ENCODE measurements at places on chromosomes 3 and 15.

DNA sequence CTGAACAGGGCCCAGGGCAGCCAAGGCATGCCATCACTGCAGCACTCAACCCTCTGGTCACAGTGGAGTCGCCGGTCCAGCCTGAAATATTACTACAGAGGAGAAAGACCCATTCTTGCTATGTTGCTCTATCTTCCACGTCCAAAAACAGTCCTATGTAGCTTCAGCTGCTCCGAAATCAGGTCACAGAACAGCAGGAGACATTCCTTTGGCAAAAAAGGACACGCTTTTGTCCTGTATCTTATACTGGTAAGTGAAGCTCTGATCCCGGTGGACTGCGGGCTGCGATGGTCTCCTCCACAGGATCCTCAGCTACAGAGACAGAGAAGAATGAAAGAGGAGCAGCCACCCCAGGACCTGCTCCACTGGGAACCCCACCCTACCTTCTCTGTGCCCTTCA, 17.6 kb downstream of the ELP6 start:
- DNase-seq: no peak

DNA sequence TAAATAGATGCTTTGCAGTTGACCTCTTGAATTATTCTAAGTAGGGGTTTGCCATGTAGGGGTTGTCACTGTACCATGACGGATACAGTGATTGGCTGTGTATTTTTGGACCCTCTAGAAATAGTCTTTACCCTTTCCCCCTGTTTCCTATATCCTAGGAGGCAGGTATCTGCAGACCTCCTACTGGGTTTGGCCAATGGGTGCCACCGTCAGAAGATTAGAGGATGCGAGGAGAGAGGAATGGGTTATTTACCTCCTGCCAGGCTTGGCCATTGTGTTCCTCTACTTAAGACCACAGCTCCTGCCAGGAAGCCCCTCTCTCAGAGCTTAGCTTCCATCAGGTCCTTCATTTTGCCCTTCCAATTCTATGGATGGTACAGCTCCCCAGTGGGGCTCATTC, 40.2 kb upstream of the CLRN1 start:
- DNase-seq: no peak

GRCh38 chr3:177538048-177538749, 340.9 kb upstream of the TBL1XR1 start:
- DNase-seq: no peak

GRCh38 chr3:150419959-150420358, 11.9 kb downstream of the TSC22D2 start:
- no peak for DNase-seq

- DNase-seq: no peak
These were observed 11.1 kb upstream of the PARL start for GRCh38 chr3:183895774-183896173.

- no peak for DNase-seq
These were observed 17.0 kb upstream of the MUC4 start for GRCh38 chr3:195828762-195829161.

- no peak for DNase-seq
These were observed 19.4 kb upstream of the ALPK3 start for GRCh38 chr15:84797801-84798200.

DNA sequence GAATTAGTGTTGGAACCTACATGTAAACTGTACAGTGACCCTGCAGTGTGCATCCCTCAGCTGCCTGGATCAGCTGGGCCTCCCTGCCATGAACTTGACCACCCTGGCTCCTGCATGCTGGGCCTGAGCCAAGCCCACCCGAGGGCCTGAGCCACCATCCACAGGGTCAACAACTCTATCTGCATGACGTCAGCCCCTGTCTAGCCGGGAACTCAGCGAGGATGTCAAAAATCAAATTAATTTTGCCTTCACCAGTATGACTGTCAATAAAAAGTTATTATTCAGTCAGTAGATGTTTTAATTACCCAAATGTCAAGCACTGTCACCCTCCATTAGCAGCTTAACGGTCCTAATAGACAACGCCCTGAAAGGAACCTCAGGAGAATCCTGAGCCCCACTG, 181.4 kb downstream of the NTRK3 start:
- no peak for DNase-seq

GRCh38 chr15:68822818-68823217, 2.1 kb upstream of the ANP32A start:
- DNase-seq: no peak

GRCh38 chr3:66432767-66433521, 67.9 kb downstream of the LRIG1 start:
- DNase-seq: no peak

GRCh38 chr3:126121074-126121473, 37.1 kb upstream of the SLC41A3 start:
- no peak for DNase-seq

- DNase-seq: no peak
These were observed 154.8 kb downstream of the TMEM108 start for GRCh38 chr3:133192967-133193366.

DNA sequence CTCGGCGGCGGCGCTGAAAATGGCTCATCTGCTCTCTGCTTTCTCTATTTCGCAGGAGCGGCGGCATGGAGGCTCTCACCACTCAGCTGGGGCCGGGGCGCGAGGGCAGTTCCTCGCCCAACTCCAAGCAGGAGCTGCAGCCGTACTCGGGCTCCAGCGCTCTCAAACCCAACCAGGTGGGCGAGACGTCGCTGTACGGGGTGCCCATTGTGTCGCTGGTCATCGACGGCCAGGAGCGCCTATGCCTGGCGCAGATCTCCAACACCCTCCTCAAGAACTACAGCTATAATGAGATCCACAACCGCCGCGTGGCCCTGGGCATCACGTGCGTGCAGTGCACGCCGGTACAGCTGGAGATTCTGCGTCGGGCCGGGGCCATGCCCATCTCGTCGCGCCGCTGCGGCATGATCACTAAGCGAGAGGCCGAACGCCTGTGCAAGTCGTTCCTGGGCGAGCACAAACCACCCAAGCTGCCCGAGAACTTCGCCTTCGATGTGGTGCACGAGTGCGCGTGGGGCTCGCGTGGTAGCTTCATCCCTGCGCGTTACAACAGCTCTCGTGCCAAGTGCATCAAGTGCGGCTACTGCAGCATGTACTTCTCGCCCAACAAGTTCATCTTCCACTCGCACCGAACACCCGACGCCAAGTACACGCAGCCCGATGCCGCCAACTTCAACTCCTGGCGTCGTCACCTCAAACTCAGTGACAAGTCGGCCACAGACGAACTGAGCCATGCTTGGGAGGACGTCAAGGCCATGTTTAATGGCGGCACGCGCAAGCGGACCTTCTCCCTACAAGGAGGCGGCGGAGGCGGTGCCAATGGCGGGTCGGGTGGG, 790 bp downstream of the SKOR1 start:
- no peak for DNase-seq

- no peak for DNase-seq
These were observed 83.5 kb upstream of the ABHD17C start for GRCh38 chr15:80611543-80612080.

- DNase-seq: no peak
These were observed 68.8 kb upstream of the DLG1 start for GRCh38 chr3:197367081-197367780.

DNA sequence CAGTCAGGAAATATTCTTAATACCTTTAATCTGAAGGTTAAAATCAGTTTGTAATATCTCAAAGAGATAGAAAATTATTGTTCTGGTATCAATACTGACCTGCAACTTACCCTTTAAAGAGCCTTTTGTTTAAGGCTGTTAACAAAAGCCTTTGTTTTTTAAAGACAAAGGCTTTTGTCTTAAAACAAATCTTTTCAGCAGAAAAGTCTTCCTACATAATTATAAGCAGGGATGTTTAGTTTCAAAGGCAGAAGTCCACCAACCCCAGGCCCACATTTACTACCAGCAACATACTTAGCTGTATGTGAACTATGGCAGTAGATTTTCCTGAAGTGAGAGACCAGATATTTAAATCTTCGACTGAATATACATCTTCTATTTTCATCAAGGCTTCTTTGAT, 36.2 kb downstream of the SLC30A4 start:
- no peak for DNase-seq

DNA sequence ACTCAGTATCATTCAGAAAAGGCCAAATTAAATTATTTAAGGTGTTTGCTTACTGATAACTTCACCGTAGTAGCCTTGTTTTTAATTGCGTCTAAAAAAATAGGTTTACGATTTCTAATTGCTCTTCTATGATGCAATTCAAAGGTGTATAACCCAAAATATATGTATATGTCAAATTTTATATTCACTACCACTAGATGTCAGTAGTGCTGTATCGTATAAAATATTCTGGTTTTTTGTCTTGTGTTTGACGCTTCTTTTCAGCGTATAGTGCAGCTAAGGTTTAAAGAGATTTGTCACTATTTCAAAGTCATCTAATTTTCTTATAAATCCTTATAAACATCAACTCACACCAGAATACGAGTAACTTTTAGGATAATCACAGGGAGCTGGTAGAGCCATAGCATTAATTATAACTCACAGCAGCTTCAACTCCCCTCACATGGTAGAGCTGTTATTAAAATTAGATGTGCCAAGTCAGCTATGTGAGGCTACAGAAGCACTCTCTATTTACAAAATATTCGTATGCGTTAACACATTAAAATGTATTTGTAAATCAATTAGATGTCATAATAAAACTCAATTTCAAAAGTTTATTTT, 3.5 kb downstream of the PFN2 start:
- DNase-seq: no peak

GRCh38 chr3:135834465-135834864, 131.1 kb upstream of the PPP2R3A start:
- no peak for DNase-seq

- DNase-seq: no peak
These were observed 8.5 kb downstream of the SEMA4B start for GRCh38 chr15:90209591-90209990.

- DNase-seq: no peak
These were observed 12.3 kb upstream of the KLF15 start for GRCh38 chr3:126369490-126369889.

DNA sequence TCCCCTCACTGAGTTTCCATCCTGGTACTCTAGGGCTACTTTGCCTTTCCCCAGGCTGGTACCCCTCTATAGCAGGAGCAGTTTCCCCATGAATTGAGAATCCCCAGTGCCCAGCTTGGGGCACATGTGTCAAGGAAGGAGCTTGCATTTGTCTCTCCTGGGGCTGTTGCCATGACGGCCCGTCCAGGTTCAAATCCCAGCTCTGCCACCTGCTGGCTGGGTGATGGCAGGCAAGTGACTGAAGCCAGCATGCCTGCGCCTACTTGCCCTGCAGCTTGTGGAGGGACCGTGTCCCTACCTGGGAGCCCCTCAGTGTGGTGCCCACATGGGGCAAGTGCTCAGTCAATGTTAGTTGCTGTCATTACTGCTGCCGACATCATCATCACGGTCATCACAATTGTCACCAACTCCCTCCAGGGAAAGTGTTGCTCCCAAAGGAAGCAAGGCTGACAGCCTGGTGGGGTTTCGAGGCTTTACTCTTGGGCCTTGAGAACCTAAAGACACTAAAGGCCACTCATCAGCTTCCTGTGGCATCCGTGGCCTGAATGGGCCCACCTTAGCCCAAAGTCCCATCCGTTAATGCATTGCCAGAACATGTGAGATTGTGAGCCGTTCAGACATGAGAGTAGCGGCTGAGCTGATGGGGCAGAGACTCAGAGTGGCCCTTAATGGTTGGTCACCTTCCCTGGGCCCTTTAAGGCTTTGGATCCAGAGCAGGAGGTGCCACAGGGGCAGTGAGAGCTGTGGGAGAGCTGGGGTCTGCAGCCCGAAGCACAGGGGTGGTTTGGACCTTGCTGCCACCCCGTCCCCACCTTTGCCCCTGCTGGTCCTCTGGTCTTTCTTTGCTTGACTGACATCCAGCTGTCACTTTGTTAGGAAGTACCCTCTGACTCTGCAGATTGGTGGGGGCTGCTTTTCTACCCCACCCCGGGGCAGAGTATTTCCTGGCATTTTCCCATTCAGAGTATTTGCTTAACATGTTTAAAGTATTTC, 144.4 kb downstream of the DNAJB8 start:
- DNase-seq: peak; percentile 4

- DNase-seq: no peak
These were observed 38.6 kb downstream of the VIPR1 start for GRCh38 chr3:42541079-42541478.

DNA sequence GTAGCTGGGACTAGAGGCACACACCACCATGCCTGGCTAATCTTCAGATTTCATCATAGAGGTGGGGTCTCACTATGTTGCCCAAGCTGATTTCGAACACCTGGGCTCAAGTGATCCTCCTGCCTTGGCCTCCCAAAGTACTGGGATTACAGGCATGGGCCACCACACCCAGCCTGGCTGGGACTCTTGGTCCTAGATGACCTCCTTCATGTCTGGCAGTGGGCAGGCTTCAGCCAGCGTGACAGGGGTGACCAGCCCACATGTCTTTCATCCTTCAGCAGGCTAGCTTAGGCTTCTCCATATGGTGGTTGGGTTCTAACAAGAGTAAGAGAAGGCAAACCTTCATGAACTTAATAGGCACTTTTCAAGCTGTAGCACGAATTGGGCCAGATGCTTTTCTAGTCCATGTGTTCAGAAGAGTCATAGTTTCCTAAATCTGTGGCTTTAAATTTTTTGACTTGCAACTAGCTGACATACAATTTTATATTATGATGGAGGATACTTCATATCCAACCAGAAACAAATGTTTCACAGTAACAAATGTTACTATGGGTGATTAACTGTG, 7.6 kb downstream of the GPD1L start:
- DNase-seq: no peak

DNA sequence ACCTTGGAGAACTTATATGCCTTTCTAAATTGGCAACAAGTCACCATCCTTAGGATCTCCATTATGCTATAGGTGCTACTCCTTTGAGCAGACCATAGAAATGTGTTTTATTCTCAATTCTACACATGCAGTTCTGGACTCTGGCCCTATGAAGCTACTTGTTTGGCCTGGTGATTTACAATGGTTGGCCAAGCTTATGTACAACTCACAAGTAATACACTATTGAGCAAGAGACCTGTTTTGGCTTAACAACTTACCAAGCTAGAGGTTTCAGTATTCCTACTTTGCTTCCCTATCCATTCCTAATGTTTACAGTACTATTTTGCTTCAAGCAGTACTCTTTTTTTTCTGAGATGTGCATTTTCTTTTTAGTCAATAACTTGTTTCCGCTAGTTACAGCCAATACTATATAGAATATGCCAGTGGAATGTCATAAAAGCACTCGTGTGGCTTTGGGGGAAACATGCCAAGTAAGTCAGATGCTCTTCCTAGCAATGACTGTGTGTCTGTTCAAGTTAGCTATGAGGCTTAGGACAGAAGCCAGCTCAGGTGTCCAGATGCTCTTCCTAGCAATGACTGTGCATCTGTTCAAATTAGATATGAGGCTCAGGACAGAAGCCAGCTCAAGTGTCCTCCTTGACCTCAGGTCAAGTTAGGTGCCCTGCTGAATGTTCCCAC, 174.9 kb upstream of the SEMA6D start:
- DNase-seq: no peak

GRCh38 chr3:14488286-14489041, 51.7 kb downstream of the GRIP2 start:
- no peak for DNase-seq

DNA sequence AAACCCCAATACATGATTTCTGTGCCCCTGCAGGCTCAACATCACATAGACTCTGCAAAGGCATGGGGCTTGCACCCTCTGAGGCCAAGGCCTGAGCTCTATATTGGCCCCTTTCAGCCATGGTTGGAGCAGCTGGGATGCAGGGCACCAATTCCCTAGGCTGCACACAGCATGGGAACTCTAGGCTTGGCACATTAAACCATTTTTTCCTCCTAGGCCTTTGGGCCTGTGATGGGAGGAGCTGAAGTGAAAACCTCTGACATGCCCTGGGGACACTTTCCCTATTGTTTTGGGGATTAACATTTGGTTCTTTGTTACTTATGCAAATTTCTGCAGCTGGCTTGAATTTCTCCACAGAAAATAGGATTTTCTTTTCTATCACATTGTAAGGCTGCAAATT, 1629.5 kb downstream of the OTOL1 start:
- no peak for DNase-seq
